ENCODE measurements at places on chromosomes 6 and 20.

GRCh38 chr6:4374216-4374615 is 238.8 kb upstream of the ECI2 start:
- no peak for DNase-seq

DNA sequence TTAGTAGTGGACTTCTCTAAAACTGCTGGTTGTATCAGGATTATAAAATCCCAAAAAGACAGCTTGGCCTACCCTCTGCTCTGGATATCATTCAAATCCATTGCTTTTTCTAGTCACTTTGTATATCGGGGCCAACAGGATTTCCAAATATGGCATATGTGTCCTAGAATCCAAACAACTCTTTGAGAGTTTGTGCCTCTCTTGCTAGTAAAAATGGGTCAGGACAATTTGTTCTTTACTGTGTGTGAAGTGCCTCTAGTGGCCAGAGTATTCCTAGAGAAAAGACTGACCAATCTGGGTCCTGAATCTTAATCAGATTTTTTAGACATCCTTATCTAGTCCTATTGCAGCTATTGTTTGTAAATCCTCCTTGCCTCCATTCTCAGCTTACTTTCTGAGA is 33.5 kb upstream of the MANEA start:
- no peak for DNase-seq

GRCh38 chr6:5302220-5302946 is 41.1 kb downstream of the FARS2 start:
- DNase-seq, result no peak

GRCh38 chr6:56657354-56657753 is 14.7 kb upstream of the DST start:
- DNase-seq, result no peak

DNA sequence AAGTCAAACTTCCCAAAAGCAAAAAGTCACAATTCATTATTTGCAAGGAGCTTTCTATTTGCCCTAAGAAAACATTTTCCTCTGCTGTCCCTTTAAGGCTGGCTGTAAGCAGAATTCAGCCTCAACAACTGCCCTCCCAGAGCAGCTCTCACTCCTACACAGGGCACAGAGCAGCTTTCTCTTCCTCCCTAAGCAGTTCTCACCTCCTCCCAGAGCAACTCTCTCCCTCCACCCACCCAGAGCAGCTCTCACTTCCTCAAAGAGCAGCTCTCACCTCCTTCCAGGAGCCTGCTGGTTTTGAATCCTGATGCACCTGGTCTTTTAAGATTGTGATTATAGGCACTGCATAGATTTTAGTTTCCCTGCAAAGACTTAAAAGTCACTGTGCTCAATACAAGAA is 120.6 kb upstream of the TMEM181 start:
- DNase-seq, result no peak

- peak; percentile 91 for DNase-seq
Measured at GRCh38 chr6:116615937-116616736, at the start of gene RSPH4A. Gene RSPH4A (plus strand): TSS chr6:116616479. CDS start chr6:116616624, 145 bp downstream.

- DNase-seq, result no peak
Measured at GRCh38 chr6:22418714-22419113, 121.9 kb upstream of the PRL start.

GRCh38 chr20:35909176-35909575 is 45.1 kb downstream of the SCAND1 start:
- no peak for DNase-seq

DNA sequence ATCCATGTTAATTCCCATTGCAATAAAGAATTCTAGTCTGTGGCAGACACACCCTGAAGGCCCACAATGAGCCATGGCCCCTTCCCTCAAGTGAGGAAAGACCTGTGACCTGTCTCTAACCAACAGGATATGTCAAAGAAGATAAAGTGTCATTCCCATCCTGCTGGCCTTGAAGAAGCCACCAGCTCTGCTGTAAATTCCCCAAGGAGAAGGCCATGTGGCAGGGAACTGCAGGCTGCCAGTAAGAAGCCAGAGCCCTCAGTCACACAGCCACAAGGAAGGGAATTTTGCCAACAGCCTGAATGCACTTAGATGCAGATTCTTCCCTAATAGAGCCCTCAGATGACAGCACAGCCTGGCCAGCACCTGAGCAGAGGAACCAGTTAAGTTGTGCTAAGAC is 24.8 kb downstream of the VIP start:
- DNase-seq, result no peak

DNA sequence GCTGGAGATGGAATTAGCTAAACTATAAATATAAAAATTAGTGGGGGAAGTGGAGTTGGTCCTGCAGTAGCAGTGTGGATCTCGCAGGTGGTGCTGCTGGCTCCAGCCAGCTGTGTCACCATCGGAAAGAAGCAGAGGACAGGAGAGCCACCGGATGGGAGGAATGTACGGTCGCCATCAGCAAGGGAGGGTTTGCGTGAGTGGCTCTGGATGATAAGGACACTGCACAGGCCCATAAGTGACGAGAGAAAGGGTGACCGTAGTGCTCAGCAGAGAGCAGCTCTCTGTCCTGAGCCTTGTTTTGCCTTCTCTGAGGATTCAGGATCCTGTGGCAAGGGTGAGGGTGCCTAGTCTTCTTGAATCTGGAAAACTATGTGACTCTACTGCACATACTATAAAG is 378.7 kb downstream of the ZFAND3 start:
- no peak for DNase-seq

DNA sequence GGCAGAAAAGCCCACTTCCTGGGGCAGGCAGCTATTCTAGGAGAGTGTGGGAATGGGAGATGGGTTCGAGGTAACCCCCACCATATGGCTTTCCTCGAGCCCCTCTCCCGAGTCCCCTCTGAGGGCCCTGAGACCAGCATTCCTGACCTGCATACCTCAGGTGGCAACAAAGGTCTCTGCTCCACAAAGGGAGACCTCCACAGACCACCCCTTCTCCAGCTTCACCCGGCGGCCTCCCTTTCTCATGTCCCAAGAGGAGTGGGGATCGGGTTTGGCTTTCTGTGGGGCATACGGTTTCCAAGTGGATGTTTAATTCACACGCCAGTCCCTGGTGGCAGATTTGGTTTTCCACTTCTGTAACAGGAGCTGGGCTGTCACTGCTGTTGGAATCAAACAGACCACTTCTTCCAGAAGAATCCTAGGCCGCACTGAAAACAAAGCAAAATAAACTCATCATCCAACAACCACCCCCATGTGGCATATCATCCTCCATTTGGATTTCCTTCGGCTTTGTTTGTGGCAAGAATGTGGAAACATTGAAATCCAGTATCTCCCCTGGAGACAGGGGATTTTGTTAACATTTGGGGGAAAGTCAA is 83.2 kb downstream of the DLL1 start:
- DNase-seq, result no peak

DNA sequence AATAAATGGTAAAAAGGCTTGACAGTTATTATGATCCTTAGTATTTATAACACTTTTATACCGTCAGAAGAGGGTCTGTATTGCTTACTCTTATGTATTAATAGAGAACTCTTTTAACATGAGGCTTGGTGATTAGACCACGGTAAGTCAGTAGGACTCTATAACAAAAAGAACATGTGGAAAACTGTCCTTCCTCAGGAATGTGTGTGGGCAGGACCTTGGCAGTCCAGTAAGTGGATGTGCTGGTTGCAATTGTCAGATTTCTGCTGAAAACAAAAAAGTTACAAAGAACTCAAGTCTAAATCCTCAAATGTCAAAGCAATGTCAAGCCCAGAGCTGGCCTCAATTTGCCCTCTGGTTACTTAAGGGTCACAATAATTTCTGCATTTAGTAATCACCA is 81.1 kb downstream of the PLCG1 start:
- no peak for DNase-seq

GRCh38 chr6:135163440-135163738 is 17.7 kb upstream of the MYB start:
- DNase-seq, result no peak

- no peak for DNase-seq
Measured at GRCh38 chr20:4051413-4052138, 36.2 kb upstream of the RNF24 start.

DNA sequence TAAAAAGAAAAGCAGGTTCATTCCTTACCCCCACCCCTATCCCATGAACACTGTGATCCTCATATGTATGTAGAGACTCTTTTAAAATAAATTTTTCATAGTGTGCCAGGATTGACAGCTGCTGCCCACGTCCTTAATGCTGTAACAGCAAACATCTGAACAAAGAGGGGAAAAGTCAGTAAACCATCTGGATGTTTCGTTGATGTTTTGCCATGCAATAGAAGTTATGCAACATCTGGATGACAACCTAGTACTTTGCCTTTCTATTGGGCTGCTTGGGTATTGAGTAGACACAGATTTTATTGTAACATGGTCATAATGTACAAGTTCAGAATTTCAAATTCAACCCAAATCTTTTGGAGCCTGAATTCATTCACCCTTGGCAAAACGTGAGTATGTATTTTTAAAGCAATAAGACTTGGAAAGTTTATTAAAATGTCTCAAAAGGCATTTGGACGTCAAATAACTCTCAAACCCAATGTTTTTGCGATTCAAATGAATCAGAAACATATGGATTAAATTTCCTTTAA is 500.3 kb downstream of the DHX35 start:
- no peak for DNase-seq

DNA sequence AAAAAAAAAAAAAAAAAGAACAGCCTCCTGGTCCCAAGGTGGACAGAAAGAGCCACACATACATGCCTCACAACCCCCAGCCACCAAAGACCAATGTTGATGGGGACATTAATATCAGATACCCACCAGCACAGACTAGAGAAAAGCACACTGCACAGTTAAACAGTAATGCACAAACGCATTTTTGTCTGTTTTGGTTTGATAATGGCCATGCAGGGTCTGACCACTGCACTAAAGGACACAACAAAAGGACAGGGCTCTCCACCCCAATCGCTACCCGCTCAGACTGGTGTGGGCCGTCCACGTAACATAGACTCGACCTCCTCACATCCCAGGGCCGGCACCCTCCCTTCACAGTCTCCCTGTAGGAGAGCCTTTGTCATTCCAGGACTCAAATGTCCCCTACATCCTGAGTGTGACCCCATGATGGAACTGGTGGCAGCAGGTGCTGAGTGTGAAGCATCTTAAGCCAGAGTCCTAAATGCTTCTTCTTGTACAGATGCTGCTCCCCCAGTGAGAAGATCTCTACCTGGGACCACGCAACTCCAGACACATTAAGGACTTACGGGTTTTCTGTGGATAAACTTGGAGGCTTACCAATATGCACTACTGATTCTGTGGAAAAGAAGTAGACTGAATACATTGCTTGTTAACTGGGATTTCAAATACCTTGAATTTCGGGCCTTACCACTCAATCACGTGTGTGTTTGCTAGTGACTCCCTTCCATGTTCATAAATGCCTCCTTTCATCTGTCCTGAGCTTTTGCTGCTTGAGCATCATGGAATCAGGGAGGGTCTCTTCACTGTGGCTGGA is 28.0 kb downstream of the RRBP1 start:
- no peak for DNase-seq

DNA sequence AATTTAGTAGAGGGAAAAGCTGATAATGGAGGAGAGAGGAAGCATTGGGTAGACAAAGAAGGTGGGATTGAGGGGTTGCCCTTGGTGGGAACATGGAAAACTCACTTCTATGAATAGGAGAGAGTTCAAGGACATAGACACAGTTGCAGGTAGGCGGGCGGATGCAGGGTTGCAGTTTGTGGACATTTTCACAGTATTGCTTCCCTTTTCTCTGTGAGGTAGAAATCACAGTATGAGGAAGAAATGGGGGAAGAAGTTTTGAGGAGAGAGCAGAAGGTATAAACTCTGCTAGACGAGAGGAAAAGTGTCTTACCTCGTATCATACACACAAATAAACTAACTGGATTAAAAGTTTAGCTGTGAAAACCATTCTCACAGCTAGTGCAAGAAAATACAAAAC is 200.7 kb upstream of the ECI2 start:
- no peak for DNase-seq

- no peak for DNase-seq
Measured at GRCh38 chr6:90463359-90463758, 123.5 kb downstream of the MAP3K7 start.

DNA sequence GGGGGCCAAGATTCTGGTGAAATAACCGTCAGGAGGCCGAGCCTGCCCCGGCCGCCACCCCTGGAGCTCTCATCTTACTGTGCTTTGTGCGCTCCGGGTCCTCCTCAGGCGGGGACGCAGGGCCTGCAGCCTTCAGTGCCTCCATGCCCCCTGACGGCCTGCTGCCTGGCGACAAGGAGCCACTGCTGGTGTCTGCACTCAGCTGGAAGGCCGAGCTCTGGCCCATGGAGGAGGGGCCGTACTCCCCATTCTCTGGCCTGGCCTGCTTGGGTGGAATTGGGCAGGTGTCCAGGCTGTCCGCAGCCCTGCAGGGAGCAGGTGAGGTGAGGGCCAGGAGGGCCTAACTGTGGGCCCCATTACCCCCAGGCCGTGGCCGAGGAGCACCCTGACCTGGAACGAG is 5.3 kb downstream of the ZNF512B start:
- DNase-seq, result no peak

DNA sequence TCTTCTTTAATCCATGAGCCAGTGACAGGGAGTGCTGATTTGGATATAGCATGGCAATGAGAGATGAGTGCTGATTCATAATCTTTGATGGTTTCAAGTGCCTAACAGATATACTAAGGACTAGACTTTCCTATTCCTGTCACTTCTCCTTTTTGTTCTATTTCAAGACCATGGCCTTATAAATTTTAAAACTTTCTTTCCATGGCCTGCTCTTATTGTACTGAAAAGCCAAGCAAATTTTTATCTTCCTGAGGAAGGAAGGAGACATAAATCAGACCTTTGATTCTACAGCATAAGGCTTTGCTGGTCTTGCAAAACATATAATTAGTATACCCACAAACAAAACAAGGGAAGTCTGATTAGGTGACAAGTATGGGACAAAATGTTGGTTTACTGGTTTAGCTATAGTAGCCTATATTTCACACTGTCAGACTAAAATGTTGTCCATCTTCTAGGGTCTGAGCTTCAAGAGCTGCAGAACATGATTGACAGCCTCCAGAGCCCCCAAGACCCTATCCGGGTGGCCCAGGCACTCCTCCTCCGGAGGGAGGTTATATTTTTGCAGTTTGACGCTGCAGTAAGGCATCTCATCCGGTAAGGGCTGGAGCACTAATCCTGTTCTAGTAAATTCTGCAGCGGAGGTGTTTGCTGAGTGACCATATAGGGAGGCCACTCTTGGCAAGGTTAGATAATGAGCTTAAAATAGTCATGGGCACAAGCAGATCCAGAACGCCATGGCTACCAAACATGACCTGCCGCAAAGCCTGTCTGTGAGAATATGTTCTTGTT is 82.3 kb downstream of the CD164 start:
- DNase-seq, result no peak

GRCh38 chr6:142013875-142014495 is 118.7 kb upstream of the GJE1 start:
- DNase-seq, result no peak

DNA sequence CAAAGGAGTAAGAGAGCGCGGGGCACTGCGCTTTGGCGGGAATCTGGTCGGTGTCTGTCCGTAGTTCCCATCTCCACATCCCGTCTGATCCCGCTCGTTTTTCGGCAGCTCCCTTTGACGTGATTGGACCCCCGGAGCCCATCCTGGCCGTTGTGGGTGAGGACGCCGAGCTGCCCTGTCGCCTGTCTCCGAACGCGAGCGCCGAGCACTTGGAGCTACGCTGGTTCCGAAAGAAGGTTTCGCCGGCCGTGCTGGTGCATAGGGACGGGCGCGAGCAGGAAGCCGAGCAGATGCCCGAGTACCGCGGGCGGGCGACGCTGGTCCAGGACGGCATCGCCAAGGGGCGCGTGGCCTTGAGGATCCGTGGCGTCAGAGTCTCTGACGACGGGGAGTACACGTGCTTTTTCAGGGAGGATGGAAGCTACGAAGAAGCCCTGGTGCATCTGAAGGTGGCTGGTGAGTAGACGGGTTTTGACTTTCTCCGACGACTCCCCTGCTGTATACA is 1.4 kb downstream of the BTN1A1 start:
- DNase-seq, result no peak

All from kidney capillary endothelial cell (primary cell).